Activated CD4-positive, alpha-beta T cell treated with anti-CD3 and anti-CD28 coated beads, Interleukin-2, amount 50 U/mL, for 4 hours (primary cell): ENCODE measurements at places on chromosomes 12 and 14.

GRCh38 chr12:121467638-121468498, 68.0 kb downstream of the RNF34 start:
- no peak for DNase-seq

- no peak for DNase-seq
These were observed at the start of gene ATN1 for GRCh38 chr12:6927379-6928021. ATN1 (plus strand) TSS chr12:6927959; CDS start chr12:6934002, 6,043 bp downstream.

GRCh38 chr14:49586673-49587460, 687 bp upstream of the RPS29 start:
- peak; percentile 51 for DNase-seq

- DNase-seq, result no peak
These were observed 42.2 kb downstream of the SUDS3 start for GRCh38 chr12:118418385-118419057.

- no peak for DNase-seq
These were observed 7.2 kb upstream of the WSCD2 start for GRCh38 chr12:108121728-108122471.
